BJ (cell line): ENCODE measurements at places on chromosomes 6 and 20. TPM values are rescaled to one million over a fixed set of nuclear protein-coding genes. Genes with fewer than 3 reads are reported as not detected.

GRCh38 chr6:39268171-39268570 lies 38.9 kb upstream of the KCNK5 start:
- no peak for DNase-seq

- DNase-seq: no peak
These were observed 6.0 kb downstream of the NUP153 start for GRCh38 chr6:17700421-17701416.

DNA sequence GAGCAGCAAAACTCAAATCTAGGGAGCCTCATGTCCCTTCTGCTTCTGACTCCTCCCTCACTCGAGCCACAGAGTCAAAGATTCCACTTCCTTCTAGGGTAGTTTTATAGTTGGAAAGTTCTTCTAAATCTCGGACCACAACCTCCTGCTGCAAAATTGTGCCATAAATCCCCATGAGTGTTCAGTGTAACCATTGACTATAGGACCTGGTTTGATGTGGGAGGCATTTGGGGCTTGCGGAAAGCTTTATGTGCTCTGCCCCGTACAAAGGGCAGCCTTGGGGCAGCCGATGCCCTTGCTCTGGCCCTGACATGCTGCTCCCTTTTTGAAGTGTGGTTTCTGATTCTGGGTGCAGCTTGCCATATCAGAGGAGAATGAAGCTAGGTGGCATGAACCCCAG lies 43.6 kb upstream of the IER3 start:
- DNase-seq: no peak

GRCh38 chr6:25387911-25388310 lies 108.7 kb downstream of the CARMIL1 start:
- no peak for DNase-seq

DNA sequence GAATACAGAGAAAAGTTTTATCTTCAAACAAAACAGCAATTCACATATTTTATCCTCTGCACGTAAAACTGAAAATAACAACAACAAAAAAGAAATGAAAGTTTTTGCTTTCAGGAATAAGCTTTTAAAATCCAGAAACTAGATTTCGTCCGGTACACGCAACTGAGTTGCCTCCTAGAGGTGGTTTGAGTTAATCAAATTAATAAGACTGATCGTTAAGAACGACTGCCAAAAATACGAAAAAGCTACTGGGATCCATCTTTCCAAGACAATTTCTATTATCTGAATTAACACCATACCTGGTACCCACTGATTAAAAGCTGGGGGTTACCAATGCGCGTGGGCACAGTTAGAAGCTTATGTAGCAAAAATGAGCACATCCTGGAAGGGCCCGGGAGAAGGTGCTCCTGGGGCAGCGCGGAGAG lies 669 bp downstream of the PDCD2 start:
- no peak for DNase-seq

GRCh38 chr6:150427843-150428242 lies 59.0 kb downstream of the IYD start:
- no peak for DNase-seq

GRCh38 chr6:122878796-122879195 lies 89.7 kb downstream of the SMPDL3A start:
- no peak for DNase-seq

DNA sequence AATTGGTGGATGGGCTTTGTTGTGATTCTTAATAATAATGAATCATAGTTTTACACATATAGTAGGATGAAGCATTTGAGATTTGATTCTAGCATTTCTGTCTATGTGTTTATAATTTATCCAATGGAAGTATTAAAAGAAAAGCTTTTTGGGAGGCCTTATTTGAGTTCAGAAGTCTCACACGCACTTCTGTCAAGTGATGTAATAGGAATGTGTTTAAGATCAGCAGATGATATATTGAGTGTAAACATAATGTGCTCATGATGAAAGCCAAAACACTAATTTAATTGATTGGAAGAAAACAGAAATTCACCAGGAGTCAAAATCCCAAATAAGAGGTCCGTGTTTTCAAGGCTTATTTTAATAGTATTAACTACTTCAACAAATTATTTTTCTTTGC lies 435.6 kb upstream of the HSF2 start:
- DNase-seq: no peak

DNA sequence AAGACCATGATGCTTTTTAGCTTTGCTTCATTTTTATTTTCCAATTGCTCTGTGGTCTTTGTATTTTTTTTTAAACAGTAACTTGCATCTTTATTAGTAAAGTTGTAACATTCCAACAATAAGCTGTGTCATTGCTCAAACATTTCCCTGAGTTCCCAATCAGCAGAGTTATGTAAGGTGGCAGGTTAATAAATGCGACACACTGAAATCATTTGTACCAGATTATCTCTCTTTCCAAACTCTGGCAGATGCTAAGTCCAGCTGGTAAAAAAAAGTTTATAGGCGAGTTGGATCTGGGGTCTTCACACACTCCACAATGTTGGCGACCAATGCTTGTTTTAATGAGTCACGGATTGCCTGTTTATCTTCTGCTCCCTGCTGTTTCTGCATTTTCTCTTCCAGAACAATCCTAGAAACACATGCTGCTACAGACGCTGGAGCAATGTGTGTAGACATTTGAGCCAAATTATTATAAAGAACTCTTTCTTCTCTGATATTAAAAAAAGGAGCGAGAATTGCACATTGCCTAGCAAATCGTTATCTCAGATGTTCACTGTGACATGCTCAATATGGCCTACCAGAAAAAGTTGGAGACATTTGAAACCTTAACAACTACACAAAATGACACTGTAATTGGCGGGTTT lies 113.6 kb upstream of the IFNGR1 start:
- DNase-seq: peak; percentile 63

DNA sequence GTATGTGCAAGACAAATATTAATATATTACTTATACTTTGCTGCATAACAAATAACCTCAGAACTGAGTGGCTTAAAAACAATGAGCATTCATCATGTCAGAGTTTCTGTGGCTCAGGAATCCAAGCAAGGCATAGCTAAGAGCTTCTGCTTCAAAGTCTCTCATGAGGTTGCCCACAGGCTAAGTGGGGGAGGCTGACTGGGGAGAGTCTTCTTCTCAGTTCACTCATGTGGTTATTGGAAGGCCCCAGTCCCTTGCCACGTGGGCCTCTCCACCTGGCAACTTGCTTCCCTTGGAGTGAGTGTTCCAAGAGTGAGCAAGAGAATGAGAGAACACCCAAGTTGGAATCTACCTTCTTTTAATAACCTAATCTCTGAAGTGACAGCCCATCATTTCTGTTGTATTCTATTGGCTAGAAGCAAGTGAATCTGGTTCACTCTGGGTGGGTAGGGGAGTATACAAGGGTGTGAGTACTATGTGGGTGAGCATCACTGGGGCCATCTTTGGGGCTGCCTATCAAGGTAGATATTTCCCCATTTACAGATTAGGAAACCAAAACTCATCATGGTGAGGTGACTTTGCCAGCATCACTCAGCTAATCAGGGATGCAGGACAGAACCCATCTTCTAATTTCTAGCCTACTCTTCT lies 36.0 kb downstream of the DNAH8 start:
- DNase-seq: no peak

DNA sequence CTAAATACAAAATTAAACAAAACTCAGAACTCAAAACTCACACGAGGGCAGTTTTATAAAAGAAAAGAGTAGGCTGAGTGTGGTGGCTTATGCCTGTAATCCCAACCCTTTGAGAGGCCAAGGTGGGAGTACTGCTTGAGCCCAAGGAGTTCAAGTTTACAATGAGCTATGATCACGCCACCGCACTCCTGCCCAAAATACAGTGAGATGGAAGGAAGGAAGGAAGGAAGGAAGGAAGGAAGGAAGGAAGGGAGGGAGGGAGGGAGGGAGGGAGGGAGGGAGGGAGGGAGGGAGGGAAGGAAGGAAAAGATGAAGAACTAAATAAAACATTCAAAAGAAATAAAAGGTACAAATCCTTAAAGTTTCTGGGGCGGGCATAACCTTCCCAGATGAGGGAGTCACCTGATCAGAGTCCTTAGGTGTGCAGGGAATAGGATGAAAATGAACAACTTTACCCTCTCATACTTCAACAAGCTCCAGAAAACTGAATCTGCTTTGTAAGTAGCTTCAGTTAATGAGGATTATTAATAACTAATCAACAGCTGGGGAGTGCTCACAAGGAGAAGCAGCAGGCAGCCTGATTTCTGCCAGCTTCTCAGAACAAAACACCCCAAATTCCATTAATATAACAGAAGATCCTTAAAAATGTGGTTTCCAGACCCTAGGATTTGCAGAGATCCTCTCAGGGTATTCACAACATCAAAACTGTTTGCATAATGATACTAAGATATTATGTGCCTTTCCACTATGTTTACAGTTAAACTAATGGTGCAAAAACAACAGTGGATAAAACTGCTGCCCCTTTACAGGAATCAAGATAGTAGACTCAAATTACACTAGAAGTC lies 21.8 kb downstream of the LMBRD1 start:
- DNase-seq: no peak

- DNase-seq: no peak
These were observed 48.8 kb downstream of the FLRT3 start for GRCh38 chr20:14288341-14289330.

DNA sequence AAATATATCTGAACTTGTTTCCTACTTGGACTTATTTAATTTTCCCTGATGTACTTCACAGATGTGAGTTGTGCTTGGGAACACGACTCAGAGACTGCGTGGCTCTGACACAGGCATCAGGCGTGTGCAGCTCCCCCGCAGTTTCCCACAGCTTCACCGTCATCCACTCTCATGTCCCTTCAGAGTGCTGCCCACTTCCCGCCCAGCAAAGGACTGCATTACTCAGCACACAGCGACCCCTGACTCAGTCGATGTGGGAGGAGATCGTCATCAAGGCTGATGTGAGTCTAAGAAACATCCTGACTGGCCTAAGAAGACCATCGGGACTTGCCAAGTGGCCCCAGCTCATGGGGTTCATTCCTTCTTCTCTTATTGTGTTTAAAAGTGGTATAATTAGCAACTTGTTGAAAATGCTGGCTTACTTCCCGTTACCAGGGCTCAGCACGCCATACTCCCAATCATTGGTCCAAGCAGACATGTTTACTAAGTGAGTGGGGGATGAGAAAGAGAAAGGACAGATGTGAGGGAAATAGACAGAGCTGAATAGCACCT lies 539.4 kb upstream of the JARID2 start:
- DNase-seq: peak; percentile 97

DNA sequence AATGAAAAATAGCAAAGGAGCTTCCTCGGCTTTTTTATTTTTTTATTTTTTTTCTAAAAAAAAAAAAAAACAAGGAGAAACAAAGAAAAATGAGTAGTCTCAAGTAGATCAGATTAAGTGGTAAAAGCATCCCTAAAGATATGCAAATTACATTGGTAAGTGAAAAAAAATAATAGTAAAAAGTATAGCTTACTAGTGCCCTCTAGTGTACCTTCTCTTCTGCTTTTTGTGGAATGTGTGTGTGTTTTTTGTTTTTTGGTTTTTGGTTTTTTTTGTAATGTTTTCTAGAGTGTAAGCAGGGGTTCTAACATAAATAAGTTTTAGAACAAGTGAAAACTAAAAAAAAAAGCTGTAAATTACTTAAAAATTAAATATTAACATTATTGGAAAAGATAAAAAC lies 1062.0 kb downstream of the HACE1 start:
- DNase-seq: no peak

DNA sequence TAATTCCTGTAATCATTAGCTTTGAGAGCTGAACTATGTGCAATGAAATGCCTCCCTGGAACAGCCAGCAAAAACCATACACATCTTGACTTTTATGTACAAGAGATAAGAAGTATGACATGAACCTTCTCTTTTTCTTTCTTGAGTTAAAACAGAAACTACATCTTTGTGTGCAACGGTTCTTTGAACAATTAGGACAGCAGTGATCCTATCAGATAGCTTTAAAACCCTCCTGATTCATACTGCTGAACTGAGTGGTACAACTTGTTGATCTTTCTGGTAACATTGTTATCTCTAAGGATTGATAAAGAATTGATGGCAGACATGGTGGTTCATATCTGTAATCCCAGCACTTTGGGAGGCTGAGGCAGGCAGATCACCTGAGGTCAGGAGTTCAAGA lies 43.4 kb downstream of the TRAF3IP2 start:
- no peak for DNase-seq

GRCh38 chr20:35248641-35249475 lies 22.4 kb downstream of the MMP24 start:
- DNase-seq: no peak

DNA sequence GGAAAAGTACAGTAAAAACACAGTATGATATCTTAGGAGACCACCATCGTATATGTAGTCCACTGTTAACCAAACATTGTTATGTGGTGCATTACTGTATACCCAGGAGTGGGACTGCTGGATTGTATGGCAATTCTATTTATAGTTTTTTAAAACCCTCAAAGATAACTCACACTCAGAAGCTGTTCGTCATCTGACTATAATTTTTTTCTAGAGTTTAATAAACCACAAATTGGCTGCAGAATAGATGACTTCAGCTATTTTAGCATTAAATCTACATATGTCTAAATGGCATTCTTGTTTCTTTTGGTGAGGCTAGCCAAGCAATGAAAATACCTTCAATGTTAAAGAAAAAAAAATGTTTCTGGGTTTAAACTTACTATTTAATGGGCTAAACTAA lies 134.2 kb upstream of the BMP5 start:
- no peak for DNase-seq

DNA sequence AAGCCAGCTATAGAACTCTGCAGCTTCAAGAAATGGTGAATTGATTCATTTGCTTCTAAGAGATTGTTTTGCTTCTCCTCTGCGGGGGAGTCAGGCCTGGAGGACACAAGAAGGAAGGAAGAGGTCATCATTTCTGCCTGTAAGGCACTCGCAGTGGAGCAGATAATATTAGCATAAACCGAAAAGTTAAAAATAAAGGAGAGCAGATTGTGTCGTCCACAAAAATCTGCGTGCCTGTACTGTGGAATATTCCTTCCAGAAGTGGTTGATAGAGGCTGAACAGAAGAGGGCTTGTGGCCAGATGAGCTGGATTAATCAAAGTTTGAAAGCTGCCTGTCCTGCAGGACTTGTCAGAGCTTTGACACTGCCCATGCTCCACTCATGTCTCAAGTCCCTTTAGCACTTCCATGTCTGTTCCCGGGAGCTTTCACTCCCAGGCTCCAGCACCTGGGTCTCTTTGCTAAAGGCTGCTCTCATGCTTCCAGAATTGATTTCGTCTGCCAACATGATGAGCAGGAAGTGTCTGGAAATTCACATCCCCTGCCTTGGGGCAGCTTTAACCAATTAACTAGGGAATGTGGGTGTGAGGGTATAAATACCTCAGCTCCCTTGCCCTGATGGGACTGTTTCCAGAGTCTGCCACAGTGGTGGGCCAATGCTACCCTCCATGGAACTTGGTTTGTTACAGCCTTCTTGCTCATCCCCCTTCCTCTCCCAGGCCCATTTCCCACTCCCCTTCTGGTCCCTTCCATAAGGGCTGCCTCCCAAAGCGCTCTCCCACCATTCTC lies 65.1 kb upstream of the STX16 start:
- DNase-seq: no peak

- no peak for DNase-seq
These were observed 476 bp downstream of the MEA1 start for GRCh38 chr6:43013097-43013842.

- peak; percentile 30 for DNase-seq
These were observed 91.3 kb upstream of the SHLD1 start for GRCh38 chr20:5658912-5659345.

Gene ZC3H12D
- 0.02 and 0.04 TPM in 2 replicates for polyA plus RNA-seq

Gene BEND3
- 0.49 and 0.60 TPM in 2 replicates for polyA plus RNA-seq

Gene COL21A1
- 0.07 and 0.25 TPM in 2 replicates for polyA plus RNA-seq

Gene CPXM1
- polyA plus RNA-seq: 0.78 and 1.6 TPM in 2 replicates

Gene HLA-DQA2
- polyA plus RNA-seq: not detected in 2 replicates

Gene GPANK1
- 12.6 and 15.0 TPM in 2 replicates for polyA plus RNA-seq

Gene LAMA2
- 45.3 and 50.0 TPM in 2 replicates for polyA plus RNA-seq

Gene SLC17A1
- polyA plus RNA-seq: not detected in 2 replicates

Gene BPIFB4
- not detected in 2 replicates for polyA plus RNA-seq

Gene SEMG1
- polyA plus RNA-seq: not detected in 2 replicates

Gene SOBP
- 0.02 TPM in 1 of 2 replicates, not detected in the other for polyA plus RNA-seq

Gene TMEM217
- polyA plus RNA-seq: 2.3 and 3.1 TPM in 2 replicates

Gene CRIP3
- polyA plus RNA-seq: not detected in 2 replicates
